ENCODE measurements at places on chromosomes 13 and 19.

DNA sequence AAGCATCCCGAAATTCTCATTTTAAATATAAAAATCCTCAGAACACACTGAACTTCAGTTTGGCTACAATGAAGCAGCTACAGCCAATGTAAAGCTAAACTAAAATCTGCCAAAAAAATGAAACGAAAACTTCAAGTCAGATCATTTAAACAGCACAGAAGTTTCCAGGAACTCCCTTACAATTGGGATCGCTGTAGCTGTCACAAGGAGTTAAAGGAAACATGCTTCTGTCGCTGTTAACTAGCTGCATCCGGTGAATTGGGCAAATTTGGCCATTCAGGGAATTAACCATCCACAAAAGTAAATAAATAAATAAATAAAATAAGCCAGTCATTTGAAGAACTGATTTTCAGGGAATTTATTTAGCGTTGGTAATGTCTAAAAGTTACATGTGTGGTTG lies 77.0 kb upstream of the PEG3 start:
- no peak for DNase-seq

DNA sequence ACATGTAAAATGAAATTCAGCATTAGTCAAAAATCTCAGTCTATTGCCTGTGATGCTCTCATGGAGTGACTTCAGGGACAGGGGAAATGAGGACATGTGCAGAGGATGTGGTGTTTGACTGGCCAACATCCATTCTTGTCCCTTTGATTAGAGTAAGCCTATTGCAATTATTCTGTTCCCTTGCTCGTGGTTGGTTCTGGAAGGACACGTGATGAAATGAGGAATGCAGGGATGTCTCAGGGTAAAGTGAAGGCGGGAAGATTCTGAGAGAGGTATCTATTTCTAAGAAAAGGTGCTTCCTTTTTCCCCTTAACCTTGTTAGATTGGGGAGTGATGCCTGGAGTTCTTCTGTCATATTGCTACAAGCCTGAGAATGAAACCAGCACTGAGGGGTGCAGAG lies 37.1 kb upstream of the CNMD start:
- no peak for DNase-seq

DNA sequence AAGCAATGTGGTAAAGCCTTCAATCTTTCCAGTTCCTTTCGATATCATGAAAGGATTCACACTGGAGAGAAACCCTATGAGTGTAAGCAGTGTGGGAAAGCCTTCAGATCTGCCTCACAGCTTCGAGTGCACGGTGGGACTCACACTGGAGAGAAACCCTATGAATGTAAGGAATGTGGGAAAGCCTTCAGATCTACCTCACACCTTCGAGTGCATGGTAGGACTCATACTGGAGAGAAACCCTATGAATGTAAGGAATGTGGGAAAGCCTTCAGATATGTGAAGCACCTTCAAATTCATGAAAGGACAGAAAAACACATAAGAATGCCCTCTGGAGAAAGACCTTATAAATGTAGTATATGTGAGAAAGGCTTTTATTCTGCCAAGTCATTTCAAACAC lies 15.6 kb upstream of the ZNF763 start:
- no peak for DNase-seq

DNA sequence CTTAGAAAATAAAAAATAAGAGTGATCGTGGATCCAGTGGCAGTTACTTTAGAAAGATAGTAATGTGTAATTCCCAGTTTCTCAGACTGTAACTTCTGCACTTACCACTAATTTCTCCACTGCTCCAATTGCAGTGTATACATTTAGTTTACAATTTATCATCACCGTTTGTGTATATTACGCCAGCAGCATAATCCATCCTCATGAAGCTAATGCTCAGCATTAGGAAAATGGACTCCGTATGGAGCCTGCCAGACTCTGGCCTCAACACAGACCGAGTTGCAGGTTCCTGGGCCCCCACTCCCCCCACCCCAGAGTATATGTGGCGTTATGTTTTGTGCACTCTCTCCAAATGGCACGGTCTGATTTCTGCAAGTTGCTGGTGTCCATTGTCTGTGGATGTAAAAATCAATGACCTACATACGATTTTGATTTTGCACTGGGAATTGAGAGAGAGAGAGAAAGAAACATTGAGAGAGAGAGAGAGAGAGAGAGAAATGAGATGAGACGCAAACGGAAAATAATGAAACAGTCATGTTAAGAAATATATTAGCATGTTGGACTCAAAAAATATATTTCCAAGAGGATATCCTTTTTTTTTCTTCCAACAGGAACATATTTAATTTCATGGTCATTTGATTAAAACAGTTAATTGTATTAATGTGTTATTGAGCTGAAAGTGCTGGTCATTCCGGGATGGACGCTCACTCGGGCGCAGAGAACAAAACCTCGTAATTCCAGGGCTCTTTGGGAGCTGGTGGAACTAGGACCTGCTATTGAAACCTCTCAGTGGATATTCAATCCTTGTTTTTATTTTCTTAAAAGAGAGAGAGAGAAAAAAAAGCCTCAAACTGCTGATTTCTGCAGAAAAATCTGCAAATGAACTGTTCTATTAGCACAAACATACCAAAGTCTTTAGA lies 278.8 kb downstream of the TSHZ3 start:
- DNase-seq, result no peak

- no peak for DNase-seq
Measured at GRCh38 chr19:504616-505015, 2.7 kb upstream of the TPGS1 start.

- DNase-seq, result no peak
Measured at GRCh38 chr19:23099966-23100365, 16.9 kb upstream of the ZNF730 start.

DNA sequence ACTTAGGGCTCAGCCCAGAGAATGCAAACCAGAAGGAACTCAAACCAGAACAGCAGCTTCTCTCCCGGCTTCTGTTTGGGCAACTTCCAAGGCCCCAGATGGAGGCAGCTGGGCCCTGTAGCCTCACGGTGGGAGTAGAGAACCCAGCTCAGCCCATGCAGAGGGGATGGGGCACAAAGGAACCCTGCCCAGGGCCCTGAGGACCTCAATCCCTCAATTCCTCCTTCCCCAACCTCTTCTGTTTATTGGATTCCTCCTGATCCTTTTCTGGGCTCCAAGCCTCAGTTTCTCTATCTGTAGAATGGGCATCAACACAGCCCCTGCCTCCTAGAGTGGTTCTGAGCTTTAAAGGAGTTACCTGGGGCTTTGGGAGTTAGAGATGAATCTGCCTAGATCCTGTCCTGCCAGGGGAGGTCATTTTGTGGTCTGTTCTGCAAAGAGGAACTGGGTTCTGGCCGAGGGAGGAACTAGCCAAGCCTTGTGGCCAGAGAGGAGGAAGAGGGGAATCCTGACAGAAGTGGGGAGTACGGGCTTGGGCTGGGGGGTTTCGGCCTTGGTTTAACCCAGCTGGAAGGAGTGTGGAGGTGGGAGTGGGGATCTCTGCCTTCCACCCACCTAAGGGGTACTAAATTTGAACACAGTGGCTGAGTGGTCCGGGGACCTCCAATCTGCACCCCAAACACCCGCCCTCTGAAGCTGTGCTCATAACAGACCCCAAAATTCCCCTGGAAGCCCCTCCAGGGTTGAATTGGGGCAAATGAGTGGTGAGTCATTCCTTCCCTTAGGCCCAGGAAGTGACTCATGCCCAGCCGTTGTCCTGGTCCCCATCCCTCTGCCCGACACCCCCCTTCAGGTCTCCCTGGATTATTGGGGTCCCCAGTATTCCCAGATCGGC lies 2.7 kb downstream of the ADGRE5 start:
- DNase-seq, result peak; percentile 41

- no peak for DNase-seq
Measured at GRCh38 chr19:2604747-2605329, 97.7 kb downstream of the GNG7 start.

- no peak for DNase-seq
Measured at GRCh38 chr19:47303966-47304365, 5.7 kb upstream of the C5AR1 start.

DNA sequence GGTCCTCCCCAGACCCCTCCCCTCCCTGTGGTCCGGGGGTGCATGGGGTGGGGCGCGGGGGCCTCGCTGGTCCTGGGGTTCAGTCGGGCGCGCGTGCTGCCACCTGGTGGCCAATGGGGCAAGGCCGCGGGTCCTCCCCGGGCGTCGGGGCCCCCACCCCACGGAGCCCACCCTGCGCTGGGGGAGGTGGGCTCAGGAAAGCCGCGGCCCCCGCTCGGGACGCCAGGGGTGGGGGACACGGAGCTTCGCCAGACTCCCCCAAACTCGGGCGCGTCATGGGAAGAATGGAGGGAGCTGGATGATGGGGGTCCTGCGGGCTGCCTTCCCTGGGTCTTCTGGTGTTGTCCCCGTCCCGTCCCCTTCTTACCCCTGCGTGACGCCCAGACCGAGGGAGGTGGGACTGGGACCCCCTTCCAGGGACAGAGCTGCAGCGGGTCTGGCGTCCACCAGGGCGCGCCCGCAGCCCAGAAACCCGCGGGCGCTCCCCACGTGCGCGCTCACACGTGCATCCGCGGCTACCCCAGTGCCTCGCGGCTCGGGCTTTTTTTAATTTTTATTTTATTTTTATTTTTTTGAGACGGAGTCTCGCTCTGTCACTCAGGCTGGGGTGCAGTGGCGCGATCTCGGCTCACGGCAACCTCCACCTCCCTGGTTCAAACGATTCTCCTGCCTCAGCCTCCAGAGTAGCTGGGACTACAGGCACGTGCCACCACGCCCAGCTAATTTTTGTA lies 19.8 kb upstream of the TCF3 start:
- DNase-seq, result peak; percentile 61

GRCh38 chr19:53870485-53870844 lies 2.8 kb downstream of the MYADM start:
- DNase-seq, result no peak

DNA sequence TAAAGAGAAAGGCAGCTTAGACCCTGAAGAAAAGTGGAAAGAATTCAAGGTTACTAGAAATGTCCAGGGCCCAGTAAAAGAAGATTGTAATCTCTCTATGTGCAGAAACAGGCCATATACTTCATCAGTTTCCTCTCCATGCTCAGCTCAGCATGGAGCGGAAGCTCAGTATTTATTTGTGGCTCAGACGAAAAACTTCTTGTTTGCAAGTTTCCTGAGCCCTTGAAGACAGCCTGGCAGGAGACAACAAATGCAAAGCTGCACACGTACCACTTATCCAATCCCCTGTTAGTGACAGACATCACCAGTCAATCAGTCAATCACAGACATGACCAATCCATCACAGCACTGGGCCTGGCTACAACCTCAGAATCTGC lies 8.1 kb upstream of the KLF2 start:
- DNase-seq, result no peak

DNA sequence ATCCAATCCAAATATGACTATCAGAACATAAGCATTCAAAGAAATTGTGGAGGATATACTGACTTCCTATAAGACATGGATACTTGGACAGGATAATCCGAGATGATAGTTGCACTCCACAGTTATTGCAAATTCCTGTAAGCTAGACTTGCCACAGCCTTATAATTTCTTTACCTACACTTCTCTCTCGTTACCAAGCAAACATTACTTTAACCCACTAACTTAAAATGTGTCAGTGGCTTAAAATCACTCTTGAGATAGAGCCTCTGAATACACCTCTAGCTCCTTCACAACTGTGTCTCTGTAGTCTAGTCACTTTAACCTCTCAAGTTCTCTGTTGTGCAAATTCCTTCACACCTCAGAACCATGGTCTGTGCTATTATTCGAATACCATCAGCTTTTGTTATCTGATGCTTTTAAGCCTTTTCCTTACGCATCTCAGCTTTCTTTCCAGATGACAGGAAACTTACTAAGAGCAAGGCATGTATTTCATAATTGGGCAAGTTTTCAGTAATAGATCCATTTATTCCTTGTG lies 474.9 kb upstream of the MIR17HG start:
- no peak for DNase-seq

DNA sequence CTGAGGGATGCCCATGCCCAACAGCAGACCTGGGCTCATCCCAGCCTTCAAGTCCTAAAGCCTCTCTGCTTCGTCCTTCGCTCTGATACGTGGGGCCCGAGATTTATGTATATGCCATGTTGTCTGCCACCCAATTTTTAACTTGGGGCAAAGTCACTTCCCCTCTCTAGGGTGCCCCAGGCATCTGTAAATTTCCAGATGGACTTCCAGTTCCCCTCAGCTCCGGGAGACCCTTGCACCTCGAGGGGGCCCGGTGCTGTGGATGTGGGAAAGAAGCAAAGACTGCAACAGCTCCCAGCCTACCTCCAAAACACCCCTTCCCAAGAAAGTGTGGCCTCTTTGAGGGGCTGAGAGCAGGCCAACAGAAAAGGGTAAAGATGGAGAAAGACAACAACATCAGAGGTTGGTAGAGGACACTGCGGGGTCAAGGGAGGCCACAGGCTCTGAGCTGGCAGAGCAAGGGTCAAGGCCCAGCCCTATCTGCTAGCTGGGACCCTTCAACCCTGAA lies 97.4 kb downstream of the STK24 start:
- DNase-seq, result no peak

DNA sequence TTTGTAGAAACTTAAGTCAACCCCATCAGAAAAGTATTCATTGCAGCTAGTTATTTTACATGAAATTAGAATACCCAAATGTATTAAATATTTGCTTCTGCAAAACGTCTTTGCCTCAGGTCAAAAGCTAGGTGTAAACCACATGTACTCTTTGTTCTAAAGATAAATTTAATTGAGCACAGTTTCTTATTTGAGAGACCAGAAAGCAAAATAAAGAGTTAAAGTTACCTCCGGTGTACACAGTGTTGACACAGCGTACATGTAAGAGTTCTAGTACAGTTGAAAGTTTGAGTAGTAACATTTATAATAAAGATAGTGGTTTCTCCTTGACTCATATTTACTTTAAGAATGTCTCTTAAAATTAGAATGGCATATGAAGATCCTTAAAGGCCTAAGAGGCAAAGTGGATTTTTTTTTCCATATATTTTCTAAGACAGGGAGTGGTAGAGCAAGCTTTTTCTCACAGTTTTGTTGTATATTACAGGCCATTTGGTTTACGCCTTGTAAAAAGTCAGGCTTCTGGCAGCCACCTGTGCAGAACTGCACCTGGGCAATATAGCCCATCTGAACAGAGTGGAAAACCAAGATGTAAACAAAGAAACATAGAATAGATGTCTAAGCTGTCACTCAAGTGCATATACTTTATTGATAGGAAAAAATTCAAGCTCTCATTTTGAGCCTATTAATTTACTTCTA lies 2.9 kb downstream of the LRCH1 start:
- no peak for DNase-seq

- DNase-seq, result no peak
Measured at GRCh38 chr19:39196860-39197562, at the start of gene NCCRP1. TSS of gene NCCRP1 (plus strand) at chr19:39196964. CDS start at chr19:39196983, 19 bp downstream.

DNA sequence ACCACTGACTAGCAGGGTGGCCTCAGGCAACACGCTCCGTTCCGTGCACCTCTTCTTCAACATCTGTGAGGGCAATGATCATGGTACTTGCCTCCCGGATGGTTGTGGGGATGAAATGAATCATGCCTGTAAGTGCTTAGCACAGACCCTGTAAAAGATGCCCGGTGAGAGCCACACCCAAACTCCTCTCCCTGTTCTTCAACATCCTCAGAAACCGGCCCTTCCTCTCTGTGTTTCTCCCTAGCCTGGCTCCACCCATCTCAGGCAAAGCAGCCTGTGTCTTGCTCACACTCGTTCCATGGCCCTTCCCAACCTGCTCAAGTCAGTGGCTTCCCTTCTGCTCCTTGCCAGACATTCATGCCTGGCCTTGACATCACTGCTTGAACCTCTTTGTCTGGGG lies 5.8 kb upstream of the DMKN start:
- no peak for DNase-seq
